ENCODE measurements at places on chromosomes 6 and 20.

- DNase-seq = no peak
Observed at GRCh38 chr6:109075934-109076333, 18.7 kb downstream of the SESN1 start.

DNA sequence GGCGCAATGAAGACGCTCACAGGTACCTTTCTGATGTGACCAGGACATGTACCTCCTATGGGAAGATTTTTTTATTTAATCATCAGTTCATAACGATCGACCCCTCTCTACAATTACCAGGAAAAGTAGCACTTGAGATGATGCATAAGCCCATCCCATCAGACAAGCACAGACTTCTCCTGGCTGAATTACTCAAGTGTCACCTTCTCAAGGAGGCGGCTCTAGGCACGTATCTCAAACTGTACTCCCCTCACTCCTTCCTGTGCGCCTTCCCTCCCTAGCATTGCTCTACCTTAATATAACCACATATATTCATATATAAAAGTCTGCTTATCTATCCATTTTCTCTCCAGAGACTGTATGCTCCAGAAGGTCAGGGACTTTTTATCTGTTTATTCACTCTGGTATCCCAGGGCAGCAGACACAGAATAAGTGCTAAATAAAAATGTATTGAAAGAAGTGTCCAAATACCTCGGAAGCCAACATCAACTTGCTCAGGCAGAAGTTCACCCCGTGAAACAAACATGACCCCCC lies 71.5 kb downstream of the CNKSR3 start:
- DNase-seq = no peak

GRCh38 chr20:2946988-2947961 lies 74.0 kb downstream of the PTPRA start:
- DNase-seq = no peak

DNA sequence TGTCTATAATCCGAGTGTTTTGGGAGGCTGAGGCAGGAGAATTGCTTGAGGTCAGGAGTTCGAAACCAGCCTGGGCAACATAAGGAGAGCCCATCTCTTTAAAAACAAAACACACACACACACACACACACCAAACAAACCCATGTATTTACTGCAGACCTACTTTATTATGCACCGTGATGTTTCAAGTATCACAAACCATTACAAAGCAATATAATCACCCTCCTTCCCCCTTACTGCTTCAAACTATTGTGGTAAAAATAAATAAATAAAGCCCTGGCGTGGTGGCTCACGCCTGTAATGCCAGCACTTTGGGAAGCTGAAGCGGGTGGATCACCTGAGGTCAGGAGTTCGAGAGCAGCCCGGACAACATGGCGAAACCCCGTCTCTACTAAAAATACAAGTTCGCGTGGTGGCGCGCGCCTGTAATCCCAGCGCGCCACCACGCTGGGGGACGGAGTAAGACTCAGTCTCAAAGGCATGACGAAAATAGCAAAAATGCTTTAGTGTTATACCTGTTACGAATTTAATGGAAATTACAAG lies 1.5 kb downstream of the TBCC start:
- DNase-seq = no peak

DNA sequence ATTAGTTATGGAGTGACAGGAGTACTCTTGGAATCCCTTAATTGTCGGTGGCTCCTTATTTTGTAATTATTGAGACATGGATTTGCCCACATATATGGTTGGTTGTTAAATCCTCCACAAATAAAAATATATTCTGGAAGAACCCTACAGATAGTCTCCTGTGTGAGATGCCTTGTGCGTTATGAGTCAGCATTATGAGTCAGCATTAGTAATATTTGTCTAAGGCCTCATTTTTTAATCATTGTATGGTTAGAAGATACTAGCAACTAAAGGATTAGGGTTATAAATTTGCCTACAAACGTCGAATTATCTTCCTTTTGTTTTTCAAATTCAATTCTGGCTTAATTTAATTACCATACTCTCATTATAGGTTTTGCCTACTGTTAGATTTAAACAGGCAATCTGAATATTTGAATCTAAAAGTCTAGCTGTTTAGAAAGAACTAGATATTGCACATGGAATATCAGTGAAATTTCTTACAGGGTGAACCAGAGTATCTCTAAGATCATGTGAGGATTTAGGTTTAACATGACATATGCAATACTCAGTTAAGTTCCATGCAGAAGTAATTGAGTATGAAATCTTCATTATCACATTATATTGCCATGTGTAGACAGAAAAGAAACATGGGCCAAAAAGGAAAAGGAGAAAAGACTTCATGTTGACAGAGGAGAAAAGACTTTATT lies 5.9 kb downstream of the C6orf58 start:
- no peak for DNase-seq

DNA sequence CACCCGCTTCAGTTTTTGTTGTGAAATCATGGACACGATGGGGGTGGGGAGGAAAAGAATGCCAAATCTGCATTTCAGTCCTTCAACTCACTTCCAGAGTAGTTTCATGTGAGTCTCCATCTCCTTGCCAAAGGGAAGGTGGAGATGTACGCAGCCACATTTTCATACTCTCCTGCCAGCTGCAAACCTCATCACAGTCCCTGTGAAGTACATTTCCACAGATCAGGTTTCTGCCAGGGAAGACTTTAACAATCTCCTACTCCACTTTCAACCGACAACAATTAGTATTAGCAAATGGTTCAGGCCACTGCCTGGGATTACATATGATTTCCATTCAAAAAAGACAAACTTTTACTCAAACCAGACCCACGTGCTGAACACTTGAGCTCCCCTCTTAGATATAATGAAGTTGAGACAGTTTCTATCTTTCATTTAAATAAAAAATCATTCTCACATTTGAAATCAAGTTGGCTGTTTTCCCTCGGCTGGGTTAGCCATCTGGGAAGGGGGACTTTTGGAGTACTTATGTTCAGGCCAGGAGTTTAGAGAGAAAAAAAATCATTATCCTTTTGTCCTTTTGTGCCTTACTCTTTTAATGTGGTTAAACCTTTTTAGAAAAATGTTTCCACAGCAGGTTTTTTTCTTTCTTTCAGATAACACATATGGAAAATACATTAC lies 51.0 kb upstream of the CEP162 start:
- no peak for DNase-seq

DNA sequence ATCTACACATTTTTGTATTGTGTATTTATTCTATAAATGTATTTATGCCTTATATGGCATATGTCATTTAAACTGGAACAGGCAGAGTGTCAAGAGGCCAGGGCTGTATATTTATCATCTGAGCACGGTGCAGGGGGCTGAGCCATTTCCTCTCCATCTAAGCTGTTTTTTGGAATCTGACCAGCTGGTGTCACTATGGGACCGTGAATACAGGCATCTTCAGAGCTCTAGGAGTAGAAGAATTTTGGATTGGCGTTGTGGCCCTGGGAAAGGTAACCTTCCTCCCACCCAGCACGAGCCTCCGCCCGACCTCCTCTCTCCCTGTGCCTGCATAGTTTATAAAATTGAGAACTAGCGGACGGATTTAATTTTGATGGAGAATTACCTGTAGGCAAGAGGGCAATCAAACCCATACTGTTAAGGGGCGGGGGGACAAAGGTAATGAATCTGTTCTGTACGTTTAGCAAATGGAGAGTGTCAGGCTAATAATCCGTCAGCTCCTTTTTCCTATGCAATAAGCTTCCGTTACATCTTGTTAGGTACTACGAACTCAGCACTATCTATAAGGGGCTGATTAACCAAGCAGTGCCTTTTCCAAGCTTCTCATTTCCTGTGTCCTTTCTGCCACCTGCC lies 29.0 kb upstream of the EEF1E1 start:
- DNase-seq = peak; percentile 44

GRCh38 chr6:156634951-156635371 lies 142.2 kb upstream of the ARID1B start:
- no peak for DNase-seq

- no peak for DNase-seq
Observed at GRCh38 chr6:161195386-161195785, 78.5 kb downstream of the AGPAT4 start.

GRCh38 chr6:37182736-37183590 lies 13.0 kb downstream of the PIM1 start:
- DNase-seq = peak; percentile 82

DNA sequence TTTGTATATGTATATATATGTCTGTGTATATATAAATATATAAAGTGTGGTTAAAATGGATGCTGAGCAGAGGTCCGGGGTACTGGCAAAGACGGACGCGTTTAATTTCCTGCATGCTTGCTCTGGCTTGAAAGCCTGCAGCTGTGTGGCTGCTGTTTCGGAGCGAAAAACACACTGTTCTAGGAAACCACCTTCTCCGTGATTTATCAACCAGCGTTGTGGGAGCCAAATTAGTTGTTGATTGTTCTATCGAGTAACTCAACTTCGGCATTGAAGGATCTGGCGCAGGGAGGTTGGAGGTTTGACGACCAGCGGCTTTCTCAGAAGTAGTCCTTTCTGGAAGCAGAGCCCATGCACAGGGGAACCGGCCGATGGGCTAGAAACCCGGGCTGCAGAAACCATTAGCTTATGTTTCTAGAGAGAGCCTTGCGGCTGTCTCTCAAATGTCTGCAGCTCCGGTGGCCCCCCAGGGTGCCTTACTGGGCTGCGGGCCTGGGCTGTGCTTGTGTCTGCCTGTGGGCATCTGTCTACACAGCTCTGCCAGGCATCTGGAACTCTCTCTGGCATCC lies 81.8 kb downstream of the EDN3 start:
- no peak for DNase-seq

DNA sequence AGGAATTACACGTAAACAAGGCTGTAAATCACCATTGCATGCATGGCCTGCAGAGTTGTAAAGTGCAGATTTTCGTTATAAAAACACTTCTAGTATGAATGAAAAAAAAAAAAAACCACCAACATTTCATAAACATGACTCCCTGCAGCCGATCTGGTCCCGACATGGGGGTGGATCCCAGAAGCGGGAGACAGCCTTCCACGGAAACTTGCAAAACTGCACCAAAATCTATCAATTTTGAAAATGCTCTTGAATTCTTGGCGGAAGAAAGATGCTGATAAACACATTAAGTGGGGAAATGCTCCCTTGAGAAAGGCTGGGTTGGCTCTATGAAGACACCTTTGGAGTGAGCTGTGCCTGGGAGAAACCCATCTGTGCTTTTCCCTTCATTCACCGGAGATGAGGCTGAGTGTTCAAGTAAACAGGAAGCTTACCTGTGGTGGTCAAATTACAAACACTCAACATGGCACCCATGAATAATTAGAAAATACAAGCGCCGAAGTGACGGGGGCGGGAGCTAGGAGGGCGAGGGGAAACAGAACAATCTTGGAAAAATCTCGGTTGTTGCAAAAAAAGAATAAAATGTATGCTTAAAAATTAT lies 845 bp upstream of the ANKRD60 start:
- no peak for DNase-seq

GRCh38 chr6:3320238-3320811 lies 61.6 kb downstream of the PSMG4 start:
- no peak for DNase-seq

GRCh38 chr6:166591961-166592520 lies 5.6 kb upstream of the RAMACL start:
- DNase-seq = no peak

DNA sequence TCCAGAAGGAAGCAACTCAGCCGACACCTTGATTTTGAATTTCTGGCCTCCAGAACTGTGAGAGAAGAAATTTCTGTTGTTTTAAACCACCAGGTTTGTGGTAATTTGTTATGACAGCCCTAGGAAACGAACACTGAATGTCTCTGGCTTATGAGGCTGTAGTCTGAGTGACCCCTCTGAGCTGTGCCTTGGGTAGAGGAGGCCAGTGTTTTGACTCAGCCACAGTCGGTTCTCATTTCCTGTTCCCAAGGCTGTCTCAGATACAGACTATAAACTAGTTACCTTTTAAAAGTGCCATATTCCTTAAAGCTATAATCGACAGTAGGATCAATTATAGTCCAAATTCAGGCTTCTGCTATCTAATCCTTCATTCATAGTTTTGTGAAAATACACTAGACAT lies 391.2 kb upstream of the MAP3K7 start:
- no peak for DNase-seq

- no peak for DNase-seq
Observed at GRCh38 chr6:166779963-166780683, 153.1 kb upstream of the RPS6KA2 start.

- peak; percentile 45 for DNase-seq
Observed at GRCh38 chr6:85389151-85389797, 60.6 kb upstream of the NT5E start.

DNA sequence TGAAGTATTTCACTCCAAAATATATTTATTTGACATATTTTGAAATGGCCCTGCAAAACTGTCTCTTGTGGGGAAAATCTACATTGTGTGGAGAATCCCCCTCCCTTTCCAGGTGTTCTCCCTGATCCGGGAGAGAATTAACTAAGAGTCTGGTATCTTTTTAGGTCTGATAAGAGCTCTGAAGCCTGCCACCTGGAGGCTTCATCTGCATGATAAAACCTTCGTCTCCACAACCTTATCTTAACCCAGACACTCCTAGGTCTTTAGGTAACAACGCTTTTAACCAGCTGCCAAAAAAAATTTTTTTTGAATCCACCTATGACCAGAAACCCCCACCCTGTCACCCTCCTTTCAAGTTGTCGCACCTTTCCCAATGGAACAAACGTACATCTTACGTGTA lies 43.0 kb downstream of the FAM184A start:
- DNase-seq = no peak

GRCh38 chr6:12149944-12150510 lies 137.9 kb downstream of the HIVEP1 start:
- no peak for DNase-seq

- DNase-seq = no peak
Observed at GRCh38 chr20:32078791-32079190, 26.7 kb downstream of the HCK start.

- no peak for DNase-seq
Observed at GRCh38 chr6:151497905-151498304, 4.1 kb downstream of the CCDC170 start.

DNA sequence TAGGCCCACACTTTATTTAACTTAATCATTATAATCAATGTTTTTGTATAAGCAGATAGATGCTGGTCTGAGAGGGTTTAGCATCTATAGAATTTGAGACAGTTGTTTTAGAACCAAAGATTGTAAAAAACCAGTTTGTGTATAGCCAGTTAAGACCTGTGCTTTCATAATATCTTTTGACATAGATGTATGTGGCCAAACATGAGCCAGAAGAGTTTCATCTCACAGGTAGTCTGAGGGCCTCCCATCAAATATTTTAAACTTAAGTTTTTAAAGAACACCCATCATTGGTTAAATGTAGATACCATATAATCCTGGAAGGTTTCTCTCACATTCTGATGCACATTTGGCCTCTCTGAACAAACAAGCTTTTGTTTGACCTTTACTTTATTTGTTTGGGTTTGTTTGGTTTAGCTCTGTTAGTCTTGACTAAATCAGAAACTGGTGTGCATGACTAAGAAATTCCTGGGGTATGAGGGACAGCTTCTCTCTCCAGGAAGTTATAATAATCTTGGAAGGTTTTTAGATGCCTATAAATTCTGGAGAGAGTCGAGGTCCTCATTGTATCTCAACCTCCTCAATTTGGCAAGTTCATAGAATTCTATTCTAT lies 58.0 kb upstream of the TMEM200A start:
- no peak for DNase-seq

DNA sequence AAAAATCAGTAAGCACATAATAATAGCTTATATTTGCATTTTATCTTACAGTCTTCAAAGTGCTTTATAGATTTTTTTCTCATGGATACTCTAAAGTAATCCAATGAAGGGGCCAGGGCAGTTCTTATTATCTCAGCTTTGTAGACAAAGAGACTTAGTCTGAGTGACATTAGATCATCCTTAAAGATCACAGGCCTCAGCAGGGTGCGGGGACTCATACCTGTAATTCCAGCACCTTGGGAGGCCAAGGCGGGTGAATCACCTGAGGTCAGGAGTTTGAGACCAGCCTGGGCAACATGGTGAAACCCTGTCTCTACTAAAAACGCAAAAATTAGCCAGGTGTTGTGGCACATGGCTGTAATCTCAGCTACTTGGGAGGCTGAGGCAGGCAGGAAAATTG lies 14.5 kb downstream of the FERMT1 start:
- no peak for DNase-seq
